SW 1271 (cell line): ENCODE measurements at places on chromosomes 1 and 21.

DNA sequence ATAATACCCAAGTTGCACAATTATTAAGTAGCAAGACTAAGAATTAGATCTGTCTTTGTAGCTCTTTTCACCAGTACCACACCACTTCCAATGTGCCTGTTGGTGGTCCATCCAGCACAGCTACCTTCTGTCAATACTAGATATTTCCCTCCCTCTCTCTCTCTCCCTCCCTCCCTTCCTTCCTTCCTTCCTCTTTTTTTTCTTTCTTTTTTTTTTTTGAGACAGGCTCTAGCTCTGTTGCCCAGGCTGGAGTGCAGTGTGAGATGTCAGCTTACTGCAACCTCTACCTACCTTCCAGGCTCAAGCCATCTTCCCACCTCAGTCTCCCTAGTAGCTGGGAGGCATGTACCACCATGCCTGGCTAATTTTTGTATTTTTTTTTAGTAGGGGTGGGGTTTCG is 21.1 kb downstream of the KPNA6 start:
- DNase-seq, result no peak

DNA sequence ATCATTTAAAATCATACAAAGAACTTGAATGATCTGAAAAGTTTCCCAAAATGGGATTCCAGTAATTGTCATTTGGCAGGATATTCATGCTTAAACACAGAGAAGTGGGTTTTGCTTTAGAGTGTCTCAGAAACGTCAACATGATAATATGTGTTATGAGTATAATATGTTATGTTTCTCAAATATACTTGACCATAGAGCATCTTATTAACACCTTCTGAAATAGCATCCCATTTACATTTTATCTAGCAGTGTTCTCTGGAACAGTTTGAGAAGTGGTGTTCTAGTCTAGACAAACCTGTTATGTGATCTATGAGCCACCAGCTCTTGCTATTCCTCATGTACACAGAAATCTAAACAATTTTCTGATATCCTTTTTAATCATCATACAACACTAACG is 588.8 kb upstream of the PBX1 start:
- DNase-seq, result no peak

DNA sequence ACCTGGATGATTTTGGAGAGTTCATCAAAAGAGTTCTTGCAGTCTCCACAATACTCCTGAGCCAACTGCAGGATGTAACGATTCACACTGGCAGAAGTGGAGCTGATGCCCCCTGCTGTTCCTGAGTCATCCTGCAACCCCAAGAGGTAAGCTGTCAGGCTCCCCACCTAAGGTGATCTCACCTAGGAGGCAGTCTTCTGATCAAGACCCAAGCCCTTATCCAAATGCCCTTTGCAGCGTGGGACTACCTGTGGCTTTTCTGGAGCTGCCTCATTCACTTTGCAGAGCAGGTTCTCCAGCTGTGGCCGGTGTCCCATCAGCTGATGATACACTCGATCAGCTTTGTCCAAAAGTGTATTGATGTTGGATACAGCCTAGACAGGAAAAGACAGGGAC is 96.4 kb downstream of the UBR4 start:
- peak; percentile 13 for DNase-seq

- no peak for DNase-seq
Measured at GRCh38 chr21:21387916-21388315, 389.7 kb downstream of the NCAM2 start.

DNA sequence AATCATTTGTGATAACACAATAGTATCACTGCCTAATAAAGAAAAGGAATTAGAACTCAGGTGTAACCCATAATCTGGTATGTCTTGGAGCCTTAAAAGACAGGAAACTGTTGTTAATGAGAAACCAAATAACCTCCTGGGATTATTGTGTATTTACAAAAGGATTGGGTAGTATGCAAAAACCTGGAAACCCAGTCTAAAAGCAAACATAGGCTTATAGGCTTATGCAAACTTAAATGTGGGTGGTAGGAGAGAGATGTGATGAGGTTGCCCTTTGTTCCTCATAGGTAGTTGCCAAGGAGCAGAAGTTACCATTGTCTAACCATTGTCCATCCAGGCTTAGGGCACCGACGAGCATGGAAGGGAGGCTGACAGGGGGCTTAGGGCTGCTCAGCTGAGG is 165.8 kb downstream of the AK5 start:
- no peak for DNase-seq

GRCh38 chr1:227780101-227781044 is 35.1 kb upstream of the PRSS38 start:
- DNase-seq, result no peak

DNA sequence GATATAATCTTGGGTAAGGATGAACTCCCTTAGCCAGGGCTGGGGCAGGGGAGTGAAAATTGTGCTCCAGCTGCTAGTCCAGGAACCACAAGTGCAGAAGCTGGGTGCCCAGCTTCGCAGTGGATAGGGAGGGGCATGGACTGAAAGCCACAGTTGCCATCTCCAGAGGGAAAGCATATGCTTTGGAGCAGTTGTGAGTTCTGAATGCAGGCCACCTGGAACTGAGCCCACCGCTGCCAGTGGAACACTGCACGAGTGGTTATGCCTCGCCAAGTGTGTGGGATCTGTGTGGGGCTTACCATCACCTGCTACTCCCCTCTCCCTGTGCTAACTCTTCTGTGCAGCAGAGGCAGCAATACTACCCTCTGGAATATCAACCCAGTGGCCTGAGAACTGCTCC is 158.4 kb upstream of the DPT start:
- no peak for DNase-seq

GRCh38 chr1:117467336-117467735 is 100.1 kb downstream of the MAN1A2 start:
- DNase-seq, result no peak

DNA sequence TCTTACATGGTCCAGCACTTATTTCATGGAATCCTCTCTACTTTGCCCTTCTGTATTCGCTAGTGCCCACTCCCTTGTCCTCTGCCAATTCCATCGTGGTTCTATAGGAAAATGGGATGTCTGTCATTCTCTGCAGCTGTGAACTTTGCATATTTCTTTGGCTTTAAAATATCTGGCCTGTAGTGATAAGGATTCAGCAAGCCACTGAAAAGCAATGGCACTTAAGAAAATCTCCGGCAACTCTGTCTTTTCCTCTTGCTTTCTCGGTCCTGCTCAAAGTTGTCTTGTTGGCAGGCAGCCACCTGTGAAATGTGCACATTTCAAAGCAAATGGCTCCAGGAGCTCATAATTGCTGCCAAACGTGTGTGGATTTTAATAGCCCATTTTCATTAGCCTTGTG is 91.8 kb downstream of the CHD1L start:
- no peak for DNase-seq

GRCh38 chr1:76919085-76919484 is 51.8 kb downstream of the ST6GALNAC5 start:
- no peak for DNase-seq

- DNase-seq, result no peak
Measured at GRCh38 chr1:226076378-226076777, 13.9 kb downstream of the H3-3A start.

- DNase-seq, result peak; percentile 48
Measured at GRCh38 chr1:6259491-6260362, 1.2 kb downstream of the GPR153 start.

GRCh38 chr1:189656628-189657530 is 820.8 kb downstream of the BRINP3 start:
- no peak for DNase-seq

DNA sequence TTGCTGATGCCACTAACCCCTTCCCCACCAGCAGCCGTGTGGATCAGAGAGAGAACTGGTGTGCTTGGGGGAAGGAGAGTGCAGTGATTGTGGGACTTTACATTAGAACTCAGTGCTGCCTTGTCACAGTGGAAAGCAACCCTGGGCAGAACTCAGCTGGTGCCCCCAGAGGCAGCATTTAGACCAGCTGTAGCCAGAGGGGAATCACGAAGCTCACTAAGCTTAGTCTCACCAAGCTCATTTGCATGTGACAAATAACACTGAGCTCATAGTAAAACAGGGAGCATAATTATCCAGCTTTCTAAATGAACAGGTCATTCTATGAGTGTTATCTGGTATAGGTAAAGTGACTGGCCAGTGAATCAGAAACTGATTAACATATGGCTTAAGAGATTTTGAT is 9.8 kb upstream of the SMAP2 start:
- DNase-seq, result no peak

GRCh38 chr1:246583448-246584185 is 17.4 kb downstream of the CNST start:
- no peak for DNase-seq

DNA sequence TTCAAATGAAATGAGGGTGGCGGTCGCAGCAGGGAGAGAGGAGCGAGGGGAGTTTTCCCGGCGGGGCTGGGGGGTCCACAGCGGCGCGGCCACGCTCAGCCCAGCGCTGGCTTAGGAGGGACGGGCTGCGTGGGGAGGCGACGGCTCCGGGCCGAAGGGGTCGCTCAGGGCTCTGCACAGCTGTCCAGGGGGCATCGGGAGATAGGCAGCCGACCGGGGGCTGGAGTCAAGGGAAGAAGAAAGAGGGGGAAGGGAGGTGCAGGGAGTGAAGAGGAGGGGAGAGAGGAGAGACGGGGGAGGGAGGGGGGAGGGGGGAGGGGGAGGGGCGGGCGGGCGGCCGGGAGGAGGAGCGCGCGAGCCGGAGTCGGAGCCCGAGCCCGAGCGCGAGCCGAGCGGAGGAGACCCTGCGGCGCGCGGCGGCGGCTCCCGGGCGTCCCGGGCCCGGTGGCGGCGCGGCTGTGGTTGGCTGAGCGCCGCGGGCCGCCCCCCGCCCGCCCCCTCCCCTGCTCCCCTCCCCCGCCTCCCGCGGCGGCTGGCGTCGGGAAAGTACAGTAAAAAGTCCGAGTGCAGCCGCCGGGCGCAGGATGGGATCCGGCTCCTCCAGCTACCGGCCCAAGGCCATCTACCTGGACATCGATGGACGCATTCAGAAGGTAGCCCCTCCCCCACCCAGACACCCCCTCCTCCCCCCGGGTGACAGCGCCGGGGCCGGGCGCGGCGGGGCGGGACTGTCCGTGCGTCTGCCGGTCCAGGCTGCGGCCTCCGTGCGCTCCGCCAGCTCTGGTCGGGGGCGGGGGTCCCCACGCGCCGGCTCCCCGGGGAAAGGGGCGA is at the start of gene PDE9A:
TSS of gene PDE9A (plus strand) at position 391 of the 831 bp plus-strand sequence. CDS start at position 585, 194 bp downstream.
- no peak for DNase-seq

DNA sequence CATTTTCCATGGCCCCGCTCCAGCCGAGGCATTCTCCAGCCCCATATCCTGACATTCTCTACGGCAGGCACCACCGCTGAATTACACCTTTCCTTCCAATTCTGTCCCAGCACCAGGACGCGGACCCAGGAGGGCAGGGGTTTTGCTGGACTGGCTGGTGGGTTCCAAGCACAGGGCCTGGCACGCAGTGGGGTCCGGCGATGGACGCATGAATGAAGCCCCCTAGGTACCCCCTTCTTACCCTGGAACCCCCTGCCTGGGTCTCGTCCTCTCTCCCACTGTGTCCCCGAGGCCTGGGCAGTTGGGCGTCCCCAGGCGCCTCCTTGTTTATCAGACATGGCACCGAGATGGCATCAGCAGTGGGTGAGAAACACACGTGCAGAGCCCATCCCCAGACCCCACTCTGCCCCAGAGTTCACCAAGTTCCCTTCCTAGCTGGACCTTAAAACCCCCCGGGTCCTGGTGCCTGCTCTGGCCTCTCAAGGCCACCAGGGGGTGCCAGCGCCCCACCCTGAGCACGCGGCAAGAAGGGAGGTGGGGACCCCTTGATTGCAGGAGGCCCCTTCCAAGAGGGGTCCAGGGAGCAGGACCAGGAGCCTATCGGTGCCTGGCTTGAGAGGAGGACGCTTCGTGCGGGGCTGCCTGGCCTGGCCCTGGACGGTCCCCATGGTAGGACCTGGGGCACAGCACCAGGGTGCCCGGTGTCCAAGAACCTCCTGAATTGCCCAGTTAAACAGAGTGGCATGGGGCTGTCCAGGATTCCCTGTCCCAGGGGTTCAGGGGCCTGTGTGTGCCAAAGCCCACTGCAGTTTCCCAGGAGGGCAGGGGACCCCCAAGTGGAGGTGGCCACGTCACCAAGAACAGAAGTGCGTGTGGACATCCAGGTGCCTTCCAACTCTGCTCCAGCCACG is 46.1 kb downstream of the MEGF6 start:
- DNase-seq, result no peak

DNA sequence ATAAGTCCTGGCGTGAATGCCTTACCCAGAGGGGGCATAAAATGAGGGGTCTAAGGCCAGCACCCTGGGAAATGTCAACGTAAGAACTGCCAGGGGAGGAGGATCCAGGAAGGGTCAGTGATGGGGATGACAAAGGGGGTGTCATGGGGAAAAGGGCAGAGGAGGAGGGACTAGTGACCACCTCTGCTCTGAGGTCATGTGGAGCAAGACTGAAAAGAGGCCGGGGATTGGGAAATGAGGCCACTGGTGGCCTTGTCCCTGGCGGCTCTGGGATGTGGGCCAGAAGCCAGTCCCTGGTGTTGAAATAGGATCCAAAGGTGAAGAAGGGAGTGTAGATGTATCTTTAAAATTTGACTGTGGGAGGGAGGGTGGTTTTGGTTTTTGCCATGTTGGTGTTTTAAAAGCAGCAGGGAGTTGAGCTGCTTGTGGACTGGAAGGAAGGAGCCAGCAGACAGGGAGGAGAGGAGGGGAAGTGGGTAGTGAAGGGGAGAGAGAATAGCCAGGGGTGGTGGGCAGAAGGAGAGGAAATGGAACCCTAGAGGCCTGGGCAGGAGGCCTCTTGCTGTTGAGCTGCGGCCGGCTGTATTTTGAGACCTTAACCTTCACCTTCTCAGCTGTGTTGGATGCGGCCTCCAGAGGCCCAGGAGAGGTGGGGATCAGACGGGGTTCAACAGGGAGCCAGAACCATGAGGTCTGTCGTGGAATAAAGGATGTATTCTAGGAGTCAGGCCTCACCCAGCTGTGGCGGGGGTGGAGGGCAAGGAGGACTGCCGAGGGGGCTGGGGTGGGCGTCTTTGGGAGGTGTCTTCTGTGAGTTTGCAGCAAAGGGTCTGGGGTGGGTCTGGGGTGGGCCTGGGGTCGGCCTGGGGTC is 92.5 kb downstream of the DHRS3 start:
- no peak for DNase-seq

DNA sequence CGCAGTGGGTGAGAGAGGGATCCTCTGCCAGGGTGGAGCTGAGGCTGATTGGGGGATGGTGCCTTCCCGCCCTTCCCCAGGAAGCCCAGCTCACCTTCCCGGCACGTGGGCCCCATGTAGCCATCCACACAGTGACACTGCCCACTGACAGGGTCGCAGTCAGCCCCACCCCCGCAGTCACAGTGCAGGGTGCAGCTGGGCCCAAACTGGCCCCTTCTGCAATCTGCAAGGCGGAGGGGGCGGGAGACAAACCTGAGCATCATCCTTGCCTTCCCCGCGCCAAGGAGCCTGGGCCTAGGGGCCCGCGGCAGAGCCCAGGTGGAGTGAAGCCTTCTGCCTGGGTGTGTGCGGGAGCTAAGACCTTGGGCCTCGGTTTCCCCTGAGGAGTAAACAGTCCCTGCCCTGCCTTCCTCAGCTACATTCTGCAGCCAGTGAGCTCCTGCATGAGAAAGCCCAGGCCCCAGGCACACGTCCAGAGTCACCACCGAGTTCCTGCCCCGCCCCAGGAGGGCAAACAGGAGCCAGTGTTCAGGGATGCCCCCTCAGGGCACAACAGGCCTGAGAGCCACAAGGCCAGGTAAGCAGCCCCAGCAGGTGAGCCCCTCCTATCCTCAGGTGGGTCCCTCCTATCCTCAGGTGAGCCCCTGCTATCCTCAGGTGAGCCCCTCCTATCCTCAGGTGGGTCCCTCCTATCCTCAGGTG is 38.2 kb downstream of the ARHGEF16 start:
- DNase-seq, result no peak
